Bladder microvascular endothelial cell (primary cell): ENCODE measurements at places on chromosomes 16 and 17. TPM values are rescaled to one million over a fixed set of nuclear protein-coding genes. Genes with fewer than 3 reads are reported as not detected.

The HSPB9 gene
- total RNA-seq: not detected in 2 replicates

The SLC43A2 gene
- total RNA-seq: 8.3 and 46.6 TPM in 2 replicates

The ENKD1 gene
- total RNA-seq: 14.3 and 14.9 TPM in 2 replicates

The CDRT15L2 gene
- total RNA-seq: not detected in 2 replicates

The KRT17 gene
- 1.2 and 2.6 TPM in 2 replicates for total RNA-seq

The CACNG1 gene
- total RNA-seq: not detected in 2 replicates

The CTRB2 gene
- not detected in 2 replicates for total RNA-seq

The TBCD gene
- total RNA-seq: 66.2 and 89.1 TPM in 2 replicates

The CORO1A gene
- total RNA-seq: 3.1 and 3.2 TPM in 2 replicates

The ENPP7 gene
- not detected in 2 replicates for total RNA-seq

The KRTAP16-1 gene
- total RNA-seq: not detected in 2 replicates

The NDRG4 gene
- total RNA-seq: 14.1 and 238 TPM in 2 replicates

The TNP2 gene
- total RNA-seq: not detected in 2 replicates

The OR1F1 gene
- total RNA-seq: not detected in 2 replicates

The SNX20 gene
- 0.25 TPM in 1 of 2 replicates, not detected in the other for total RNA-seq

The NPIPA2 gene
- total RNA-seq: 0.16 and 1.3 TPM in 2 replicates

The SCNN1B gene
- 0.32 and 4.0 TPM in 2 replicates for total RNA-seq

The TAT gene
- total RNA-seq: not detected in 2 replicates

The CDRT15 gene
- total RNA-seq: not detected in 2 replicates

The TPSAB1 gene
- total RNA-seq: not detected in 2 replicates

The RAMP2 gene
- 4.4 and 30.8 TPM in 2 replicates for total RNA-seq

The TP53TG3C gene
- total RNA-seq: not detected in 2 replicates

The AOC3 gene
- total RNA-seq: 0.31 and 0.32 TPM in 2 replicates

The KRT16 gene
- 0.19 and 0.65 TPM in 2 replicates for total RNA-seq

The HOXB1 gene
- total RNA-seq: not detected in 2 replicates

The TNFRSF17 gene
- total RNA-seq: not detected in 2 replicates

The ABCA10 gene
- total RNA-seq: 0.65 and 1.2 TPM in 2 replicates

The SRCAP gene
- total RNA-seq: 20.4 and 51.7 TPM in 2 replicates

The KIAA0513 gene
- 3.2 and 10.4 TPM in 2 replicates for total RNA-seq

The DNAAF8 gene
- 0.25 and 0.32 TPM in 2 replicates for total RNA-seq

The FNDC8 gene
- not detected in 2 replicates for total RNA-seq

The CNEP1R1 gene
- 20.6 and 29.8 TPM in 2 replicates for total RNA-seq

The MFAP4 gene
- not detected in 2 replicates for total RNA-seq

The PIPOX gene
- total RNA-seq: 2.3 and 2.8 TPM in 2 replicates

The SPSB3 gene
- total RNA-seq: 45.2 and 60.4 TPM in 2 replicates

The MIEN1 gene
- 14.4 and 15.6 TPM in 2 replicates for total RNA-seq

The WSCD1 gene
- total RNA-seq: 27.6 and 35.3 TPM in 2 replicates

The C17orf78 gene
- not detected in 2 replicates for total RNA-seq

The ANKRD13B gene
- 3.1 and 9.1 TPM in 2 replicates for total RNA-seq

The ITGAL gene
- not detected in 2 replicates for total RNA-seq

The SPNS3 gene
- 0.49 and 1.1 TPM in 2 replicates for total RNA-seq

The KRTAP1-5 gene
- total RNA-seq: not detected in 2 replicates

The GDPD3 gene
- total RNA-seq: 0.49 and 2.5 TPM in 2 replicates

The CBX1 gene
- 33.8 and 58.0 TPM in 2 replicates for total RNA-seq

The CAPNS2 gene
- 0.81 and 2.2 TPM in 2 replicates for total RNA-seq

The VPS35 gene
- 53.1 and 104 TPM in 2 replicates for total RNA-seq

The GAS2L2 gene
- not detected in 2 replicates for total RNA-seq

The RNF222 gene
- under 0.01 TPM in 1 of 2 replicates, not detected in the other for total RNA-seq

The ASPSCR1 gene
- 16.5 and 25.6 TPM in 2 replicates for total RNA-seq
